Thoracic aorta (tissue), 2 donors: ENCODE measurements at places on chromosomes 4 and X.

DNA sequence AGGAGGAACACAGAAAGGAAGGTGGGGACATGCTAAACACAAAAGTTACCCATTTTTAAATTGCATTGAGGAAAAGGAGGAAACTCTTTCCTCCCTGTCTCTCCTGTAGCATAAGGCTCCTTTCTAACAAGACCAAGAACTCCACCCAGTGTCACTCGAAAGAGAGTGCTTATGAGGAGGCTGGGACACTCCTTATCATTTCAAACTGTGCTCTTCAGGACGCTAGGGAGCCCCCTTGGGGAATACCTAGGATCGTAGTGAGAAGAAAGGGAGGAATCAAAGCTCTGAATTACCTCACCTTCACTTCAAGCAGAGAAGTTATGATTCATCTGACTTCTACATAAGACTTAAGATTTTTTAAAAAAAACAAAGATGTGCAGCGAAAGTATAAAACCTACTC is 65.5 kb downstream of the F9 start:
- no peak for DNase-seq

GRCh38 chr4:139902321-139903320 is 237.0 kb downstream of the MGST2 start:
- no peak for DNase-seq

DNA sequence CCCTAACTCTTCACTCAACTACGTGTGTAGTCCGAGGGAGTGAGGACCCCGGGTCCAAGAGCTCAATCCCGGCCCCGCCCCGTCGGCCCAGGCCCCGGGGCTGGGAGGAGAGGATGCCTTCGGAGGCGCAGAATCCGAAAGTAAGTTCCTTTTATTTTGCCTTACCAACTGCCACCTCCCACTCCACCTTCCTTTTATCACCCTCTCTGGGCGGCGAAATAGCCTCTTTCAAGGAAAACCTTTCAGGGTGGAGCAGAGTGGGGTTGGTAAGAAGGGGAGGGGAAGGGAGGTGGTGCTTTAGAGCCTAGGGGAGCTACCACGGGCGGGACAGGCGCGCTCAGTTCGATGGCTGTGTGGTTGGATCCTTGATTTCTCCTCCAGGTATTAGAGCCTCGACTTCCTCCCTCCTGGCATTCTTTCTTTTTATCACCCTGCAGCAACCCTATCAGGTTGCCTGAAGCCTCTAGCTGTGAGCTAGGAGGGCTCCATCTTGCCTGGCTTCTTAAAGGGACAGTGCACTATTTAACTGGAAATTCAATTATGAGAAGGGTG is 191.2 kb downstream of the RRAGB start:
- DNase-seq: no peak

DNA sequence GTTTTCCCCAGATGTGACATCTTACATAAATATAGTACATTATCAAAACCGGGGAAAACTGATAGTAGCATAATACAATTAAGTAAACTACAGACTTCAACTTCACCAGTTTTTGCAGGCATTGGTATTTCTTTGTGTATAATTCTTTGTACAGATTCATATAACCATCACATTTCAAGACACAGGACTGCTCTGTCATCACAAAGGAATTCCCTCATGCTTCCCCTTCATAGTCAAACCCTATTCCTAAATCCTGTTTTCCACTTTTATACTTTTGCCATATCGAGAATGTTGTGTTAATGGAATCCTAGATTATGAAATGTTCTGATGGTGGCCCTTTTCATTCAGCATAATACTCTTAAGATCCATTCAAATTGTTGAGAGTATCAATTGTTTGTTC is 36.0 kb downstream of the STIM2 start:
- no peak for DNase-seq

DNA sequence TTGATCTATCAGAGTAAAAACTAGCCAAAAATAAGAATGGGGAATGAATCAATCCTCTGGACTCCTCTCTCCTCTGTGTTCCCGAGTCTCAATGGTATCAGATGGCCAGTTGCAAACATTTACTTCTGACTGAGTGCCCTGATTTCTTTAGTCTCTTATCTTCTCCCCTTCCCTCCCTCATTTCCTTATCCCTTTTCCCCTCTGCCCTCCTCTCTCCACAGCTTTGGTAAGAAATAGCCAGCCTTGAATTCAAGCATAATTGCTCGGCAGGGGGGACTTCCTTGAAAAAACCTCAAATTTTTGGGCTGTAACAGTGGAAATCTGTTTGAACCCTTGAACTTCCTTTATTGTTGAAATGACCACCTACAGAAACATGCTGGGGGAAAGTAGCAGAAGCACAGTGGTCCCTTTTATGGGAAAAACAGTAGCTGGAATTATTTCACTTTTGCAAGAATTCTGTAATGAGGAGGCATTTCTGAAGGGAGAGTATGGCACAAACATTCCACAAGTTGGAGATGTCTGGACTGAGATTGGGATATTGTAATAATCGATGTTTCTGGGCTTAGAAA is 40.3 kb downstream of the NHS start:
- DNase-seq: no peak

DNA sequence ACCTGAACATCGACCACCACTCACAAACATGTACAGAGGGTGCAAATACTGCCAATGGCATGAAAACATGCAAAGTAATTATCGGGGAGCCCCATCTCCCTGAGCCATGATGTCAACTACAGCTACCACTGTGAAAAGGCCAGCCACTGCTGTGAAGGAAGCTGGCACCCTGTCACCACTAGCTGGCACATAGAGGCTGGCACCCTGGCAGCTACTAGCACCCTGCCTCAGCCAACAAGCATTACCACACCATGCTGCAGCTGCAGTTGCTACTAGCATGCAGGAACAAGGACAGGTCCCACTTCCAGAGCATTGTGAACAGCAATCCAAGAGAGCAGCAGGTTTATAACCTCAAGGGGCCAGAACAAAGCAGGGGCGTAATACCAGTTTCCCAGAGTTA is 81.4 kb downstream of the PRR32 start:
- no peak for DNase-seq

GRCh38 chr4:95637043-95637600 is 88.3 kb upstream of the UNC5C start:
- DNase-seq: no peak

GRCh38 chr4:7313347-7313811 is 121.0 kb downstream of the SORCS2 start:
- no peak for DNase-seq

DNA sequence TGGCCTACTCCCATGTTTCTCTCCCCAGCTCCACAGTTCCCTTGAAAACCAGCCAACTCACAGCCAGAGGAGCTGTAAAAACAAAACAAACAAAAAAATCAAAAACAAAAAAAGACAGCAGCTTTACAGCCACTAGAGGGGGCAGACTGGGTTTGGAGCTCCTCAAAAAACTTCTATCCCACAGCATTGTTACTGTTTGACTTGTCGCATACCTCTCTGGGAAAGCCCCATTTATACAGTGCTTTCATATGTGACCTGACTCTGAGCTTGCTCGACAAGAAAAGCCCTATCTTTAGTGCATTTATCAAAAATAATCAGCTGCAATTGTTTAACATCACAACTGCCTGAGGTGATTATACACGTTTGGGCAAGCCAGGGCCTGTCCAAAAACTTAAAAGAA is 21.6 kb downstream of the TSPAN6 start:
- DNase-seq: no peak

GRCh38 chr4:169151671-169152070 is 119.1 kb downstream of the SH3RF1 start:
- no peak for DNase-seq

- DNase-seq: no peak
These were observed 739 bp downstream of the GAK start for GRCh38 chr4:931194-931959.

DNA sequence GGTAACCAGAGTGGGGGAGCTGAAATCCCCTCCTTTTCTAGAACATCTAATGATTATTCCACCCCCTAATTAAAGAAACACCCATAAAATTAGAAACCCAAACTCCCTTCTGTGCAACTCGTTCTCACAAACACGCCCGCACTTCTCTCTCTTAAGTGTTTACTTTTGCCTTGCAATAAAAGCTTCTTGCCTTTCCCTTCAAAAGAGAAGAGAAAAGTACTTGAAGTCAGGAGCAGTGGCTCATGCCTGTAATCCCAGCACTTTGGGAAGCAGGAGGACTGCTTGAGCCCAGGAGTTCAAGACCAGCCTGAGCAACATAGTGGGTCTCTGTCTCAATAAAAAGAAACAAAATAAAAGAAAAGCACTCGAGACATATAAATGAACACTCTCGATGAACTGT is 3.6 kb upstream of the GPR173 start:
- no peak for DNase-seq

GRCh38 chr4:173420801-173421200 is 21.9 kb upstream of the SCRG1 start:
- no peak for DNase-seq

- no peak for DNase-seq
These were observed 165.1 kb upstream of the TTC29 start for GRCh38 chr4:147110473-147111367.

DNA sequence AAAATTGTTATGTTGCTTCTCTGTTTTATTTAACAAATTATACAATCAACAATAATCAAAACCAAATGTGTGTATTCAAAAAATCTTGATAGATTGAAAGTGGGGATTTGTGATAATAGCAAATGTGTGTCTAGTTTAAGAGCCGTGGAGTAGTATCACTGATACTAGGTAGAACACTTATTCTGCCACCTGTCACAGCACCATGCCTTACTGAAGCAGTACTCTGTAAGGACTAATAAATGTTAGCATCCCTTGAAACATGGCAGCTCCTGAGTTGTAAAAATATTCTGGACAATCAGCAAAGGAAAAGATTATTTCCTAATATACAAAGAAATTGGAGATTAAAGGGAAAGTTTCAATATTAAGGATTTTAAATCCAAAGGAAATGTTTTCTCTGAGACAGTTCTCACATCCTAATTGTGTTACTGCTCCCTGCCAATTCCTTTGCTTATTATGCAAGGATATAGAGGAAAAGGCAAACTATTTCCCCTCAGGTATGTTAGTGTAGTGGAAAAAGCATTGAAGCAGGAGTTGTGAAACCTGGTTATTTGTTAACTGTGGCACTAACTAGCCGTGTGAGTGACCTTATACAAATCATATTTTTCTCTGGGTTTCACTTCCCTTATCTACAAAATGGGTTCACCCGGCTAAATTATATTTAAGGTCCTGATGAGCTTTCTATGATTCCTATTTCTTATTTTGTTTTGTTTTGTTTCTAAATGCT is 303.1 kb downstream of the ARHGAP24 start:
- no peak for DNase-seq

GRCh38 chr4:145453163-145453520 is 28.5 kb upstream of the SMAD1 start:
- DNase-seq: no peak

DNA sequence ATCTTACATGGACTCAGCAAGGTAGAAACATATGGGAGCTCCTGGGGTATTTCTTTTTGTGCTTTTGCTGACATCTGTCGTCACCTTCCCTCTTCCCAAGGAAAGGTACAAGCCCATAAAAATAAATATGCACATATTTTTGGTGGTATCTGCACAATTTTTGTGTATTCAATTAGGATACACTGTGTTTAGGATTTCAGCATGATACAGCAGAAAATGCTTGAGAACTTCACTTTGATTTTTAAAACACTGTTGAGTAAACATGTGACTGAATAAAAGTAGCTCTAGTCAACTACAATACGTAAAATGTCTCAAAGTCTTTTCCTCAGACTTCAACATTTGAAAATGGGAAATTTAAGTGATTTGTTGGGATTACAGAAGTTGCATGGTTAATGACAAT is 99.4 kb upstream of the SPANXC start:
- DNase-seq: no peak

GRCh38 chrX:23765449-23765848 is 17.5 kb upstream of the SAT1 start:
- DNase-seq: no peak

GRCh38 chrX:97790850-97791249 is 907.1 kb downstream of the RPA4 start:
- DNase-seq: no peak

DNA sequence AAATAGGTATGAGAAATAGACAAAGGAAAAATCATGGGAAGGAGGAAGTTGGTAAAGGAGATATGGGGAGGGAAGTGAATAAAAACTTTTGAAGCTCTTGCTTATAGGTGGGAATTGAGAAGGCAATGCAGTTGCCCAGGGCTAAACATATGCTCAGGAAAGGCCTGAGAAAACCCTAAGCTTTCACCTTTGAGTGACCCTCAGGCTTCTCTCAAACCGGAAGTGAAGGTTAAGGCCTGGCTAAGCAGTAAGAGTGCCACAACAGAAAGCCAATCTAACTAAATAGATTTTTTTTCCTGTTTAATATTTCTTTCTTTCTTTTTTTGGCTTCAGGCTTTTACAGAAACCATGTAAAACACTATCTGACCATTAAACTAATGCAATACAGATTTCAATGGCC is 69.5 kb upstream of the GABRA3 start:
- no peak for DNase-seq

DNA sequence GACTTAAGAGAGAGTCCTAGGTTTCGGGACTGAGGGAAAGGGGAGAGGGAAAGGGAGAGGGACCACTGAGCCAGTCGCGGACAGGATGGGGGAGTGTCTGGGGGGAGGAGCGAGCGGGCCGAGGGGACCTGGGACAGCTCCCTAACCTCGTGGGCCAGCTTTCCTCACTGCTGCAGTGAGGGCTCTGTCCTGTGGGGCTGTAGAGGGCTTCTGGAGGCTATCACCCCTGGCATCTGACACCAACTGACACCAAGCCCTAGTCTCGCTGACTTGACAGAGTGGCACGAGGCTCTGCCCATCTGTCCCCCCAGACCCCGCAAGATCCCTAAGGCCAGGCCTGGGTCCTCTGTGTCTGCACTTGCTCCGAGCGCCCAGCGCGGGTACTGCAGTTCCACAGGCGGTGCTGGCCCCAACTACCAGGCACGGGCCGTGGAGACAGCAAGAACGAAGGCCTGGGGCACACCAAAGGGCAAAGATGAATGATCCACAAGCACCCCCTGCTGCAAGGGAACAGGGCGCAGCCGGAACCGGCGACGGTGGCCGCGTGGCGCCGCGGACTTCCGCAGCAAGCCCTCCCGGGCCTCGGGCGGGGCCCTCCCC is 465 bp downstream of the HAUS7 start:
- no peak for DNase-seq

DNA sequence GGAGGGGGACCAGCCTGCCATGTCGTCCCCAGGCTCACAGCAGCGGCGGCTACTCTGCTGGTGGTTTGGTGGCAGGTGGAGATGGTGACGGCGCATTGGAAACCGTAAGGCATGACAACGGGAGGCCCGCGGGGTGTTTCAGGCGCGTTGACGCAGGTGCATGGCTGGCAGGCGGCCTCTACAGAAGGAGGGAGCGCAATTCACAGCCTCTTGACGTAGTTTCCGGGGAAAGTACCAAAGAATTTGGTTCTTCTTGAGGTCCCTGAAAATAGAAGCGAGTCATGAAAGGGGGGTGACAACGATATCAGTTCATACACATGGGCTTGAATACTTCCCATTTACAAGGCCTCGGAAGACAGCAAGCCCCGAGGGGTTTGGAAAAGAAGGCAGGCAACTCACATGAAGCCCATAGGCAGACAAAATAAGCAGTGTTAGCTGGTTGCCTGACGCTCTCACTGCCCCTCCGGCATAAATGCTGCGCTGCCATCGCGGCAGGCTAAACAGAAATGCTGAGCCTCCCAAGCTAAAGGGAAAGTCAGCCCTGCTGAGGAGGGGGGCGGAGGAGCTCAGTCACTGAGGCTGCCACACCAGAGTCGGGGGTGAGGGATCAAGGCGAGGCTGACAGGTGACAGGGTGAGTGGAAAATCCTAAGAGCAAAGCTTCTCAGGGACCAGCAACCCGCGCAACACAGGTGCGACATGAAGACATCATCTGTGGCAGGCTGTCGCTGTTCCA is 52.3 kb upstream of the PDLIM3 start:
- no peak for DNase-seq
